ENCODE measurements at places on chromosomes 1 and 21.

GRCh38 chr1:201778279-201779065, 50.5 kb upstream of the IPO9 start:
- no peak for DNase-seq

GRCh38 chr1:53643881-53644390, 95.0 kb downstream of the GLIS1 start:
- DNase-seq, result no peak

- DNase-seq, result no peak
These were observed 51.7 kb downstream of the TLCD4 start for GRCh38 chr1:95168761-95169351.

- DNase-seq, result no peak
These were observed 29.4 kb downstream of the FRRS1 start for GRCh38 chr1:99737016-99737415.

DNA sequence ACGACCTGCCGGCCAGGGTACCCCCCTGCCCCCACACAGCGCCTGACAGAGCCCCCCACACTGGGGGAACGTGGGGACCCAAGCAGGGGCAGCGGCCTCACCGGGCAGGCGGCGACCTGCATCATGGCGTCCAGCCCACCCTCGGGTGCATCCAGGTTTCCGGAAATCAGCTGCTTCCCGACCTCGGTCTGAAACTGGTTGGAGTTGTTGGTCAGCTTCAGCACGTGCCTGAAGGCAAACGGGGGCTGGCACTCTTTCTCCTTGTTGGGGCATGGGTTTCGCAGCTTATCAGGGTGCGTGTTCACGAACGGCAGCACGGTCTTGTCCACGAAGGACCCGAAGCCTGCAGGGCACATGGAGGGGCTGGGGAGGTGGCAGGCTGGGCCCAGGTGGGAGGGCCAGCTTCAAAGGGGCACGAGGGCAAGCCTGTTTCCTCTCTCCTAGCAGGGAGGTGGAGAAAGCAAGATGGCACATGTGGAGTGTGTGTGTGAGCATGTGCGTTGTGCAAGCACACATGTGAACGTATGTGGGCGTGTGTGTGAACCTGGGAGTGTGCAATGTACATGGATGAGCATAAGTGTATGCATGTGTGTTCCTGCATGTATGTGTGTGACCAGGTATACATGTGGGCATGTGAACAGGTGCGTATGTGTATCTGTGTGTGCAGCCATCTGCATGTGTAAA, 19.2 kb downstream of the ITGB2 start:
- no peak for DNase-seq

- DNase-seq, result no peak
These were observed 12.6 kb downstream of the FLG2 start for GRCh38 chr1:152347116-152347728.

- no peak for DNase-seq
These were observed 67.8 kb upstream of the FGGY start for GRCh38 chr1:59229138-59229537.

DNA sequence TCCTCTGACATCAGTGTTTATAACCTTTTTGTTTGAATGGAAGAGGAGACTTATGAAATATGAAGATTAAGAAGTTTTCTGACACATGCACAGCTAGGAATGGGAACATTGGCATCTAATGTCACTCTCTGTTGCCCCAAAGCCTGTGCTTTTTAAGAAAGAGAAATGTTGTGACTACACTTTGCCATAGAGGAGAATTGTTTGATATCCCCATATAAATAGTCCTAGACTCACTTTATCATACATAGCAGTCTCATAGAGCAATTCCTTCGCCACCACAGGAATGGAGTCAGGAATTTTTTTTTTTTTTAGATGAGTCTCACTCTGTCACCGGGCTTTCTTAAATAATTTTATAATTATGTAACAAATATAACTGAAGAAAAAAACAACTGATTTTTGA, 1.5 kb downstream of the KRTAP21-3 start:
- DNase-seq, result no peak

DNA sequence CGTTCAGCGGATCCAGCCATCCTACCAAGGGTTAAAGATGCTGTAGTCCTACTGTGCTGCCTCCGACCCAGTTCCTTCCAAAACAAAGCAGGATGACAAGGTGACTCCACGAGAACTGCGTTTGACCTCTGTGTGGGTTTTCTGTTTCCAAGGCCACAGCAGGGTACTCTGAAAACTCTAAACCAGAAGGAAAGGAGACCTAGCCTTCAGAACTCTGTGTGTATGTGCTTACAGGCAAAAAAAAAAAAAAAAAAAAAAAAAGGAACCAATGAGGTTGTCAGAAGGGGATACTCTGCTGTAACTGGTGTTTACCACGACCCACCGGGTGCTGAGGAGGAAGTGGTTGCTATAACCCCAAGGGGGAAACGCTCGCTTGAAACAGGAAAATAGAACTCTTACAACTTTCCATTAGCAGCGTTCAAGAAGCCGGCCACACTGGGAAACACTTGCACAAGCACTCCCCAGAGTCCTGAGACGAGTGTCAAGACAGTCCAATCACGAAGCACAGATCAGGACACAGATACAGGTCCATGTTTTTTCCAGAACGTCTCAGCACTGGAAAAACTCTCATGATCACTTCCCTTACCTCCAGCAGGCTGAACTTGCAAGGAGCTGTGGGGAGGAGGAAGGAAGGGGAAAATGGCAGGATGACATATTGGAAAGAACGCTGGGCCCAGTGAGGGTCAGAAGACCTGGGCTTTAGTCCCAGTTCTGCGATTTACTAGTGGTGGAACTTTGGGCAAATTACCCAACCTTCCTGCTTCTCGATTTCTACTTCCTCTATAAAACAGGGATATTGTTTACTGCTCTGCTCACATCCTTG, 64.0 kb downstream of the ITPKB start:
- DNase-seq, result no peak

All from NCI-H510A (cell line).